ENCODE measurements at places on chromosomes 3 and 15. TPM values are rescaled to one million over a fixed set of nuclear protein-coding genes. Genes with fewer than 3 reads are reported as not detected.

The SLC38A3 gene
- 2.4 TPM for total RNA-seq

The TGM4 gene
- total RNA-seq: not detected

The ELL3 gene
- 2.4 TPM for total RNA-seq

The KIF23 gene
- 3.6 TPM for total RNA-seq

The VEPH1 gene
- 0.86 TPM for total RNA-seq

The PLA2G4B gene
- total RNA-seq: 1.3 TPM

The CIB2 gene
- 37.2 TPM for total RNA-seq

The PAQR5 gene
- total RNA-seq: 0.74 TPM

The KIF9 gene
- total RNA-seq: 10.5 TPM

The TNFAIP8L3 gene
- 1.2 TPM for total RNA-seq

The LYZL4 gene
- total RNA-seq: not detected

The SLC12A1 gene
- total RNA-seq: not detected

The CCR3 gene
- total RNA-seq: not detected

The HTR3C gene
- total RNA-seq: not detected

The TRAT1 gene
- 0.90 TPM for total RNA-seq

The SMARCC1 gene
- 19.3 TPM for total RNA-seq

GRCh38 chr3:110859993-110860392, 211.6 kb upstream of the NECTIN3 start:
- DNase-seq: no peak

DNA sequence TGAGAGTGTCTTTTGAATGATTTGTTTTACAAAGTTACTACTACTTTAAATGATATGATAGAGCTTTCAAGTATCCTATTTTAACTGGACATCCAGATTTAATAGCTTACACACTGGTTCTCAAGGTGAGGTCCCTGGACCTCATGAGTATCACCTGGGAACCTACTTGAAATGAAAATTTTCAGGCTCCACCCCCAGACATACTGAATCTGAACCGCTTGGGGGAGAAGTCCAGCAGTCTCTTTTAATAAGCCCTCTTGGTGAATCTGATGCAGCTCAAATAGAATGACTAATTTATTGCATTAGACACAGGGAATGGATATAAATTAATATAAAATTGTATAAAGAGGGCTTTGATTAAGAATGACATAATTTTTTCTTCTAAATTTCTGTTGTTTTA, 29.4 kb upstream of the SLITRK3 start:
- DNase-seq: no peak

DNA sequence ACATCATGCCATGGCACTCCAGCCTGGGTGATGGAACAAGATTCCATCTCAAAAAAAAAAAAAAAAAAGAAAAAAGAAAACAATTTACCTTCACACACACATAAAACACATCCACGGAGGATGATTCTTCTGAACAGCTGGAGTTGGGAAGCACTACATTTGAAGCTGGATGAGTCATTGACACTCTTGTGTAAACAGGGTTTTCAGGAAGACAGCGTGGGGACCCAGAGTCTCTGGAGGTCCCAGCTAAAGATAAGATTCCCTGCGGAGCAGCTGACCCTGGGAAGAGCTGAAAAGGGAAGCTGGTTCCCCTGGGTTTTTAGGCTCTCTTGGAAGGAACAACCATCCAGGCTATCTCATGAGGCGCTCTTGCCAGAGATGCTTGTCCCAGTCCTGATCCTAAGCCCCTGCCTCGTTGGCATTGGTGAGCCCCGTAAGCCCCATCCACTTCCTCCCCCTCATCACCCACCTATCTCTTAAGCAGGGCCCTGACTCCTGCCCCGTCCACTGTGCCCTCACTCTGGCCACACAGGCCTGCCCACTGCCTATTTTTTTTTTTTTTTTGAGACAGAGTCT, 32.0 kb upstream of the FURIN start:
- no peak for DNase-seq

DNA sequence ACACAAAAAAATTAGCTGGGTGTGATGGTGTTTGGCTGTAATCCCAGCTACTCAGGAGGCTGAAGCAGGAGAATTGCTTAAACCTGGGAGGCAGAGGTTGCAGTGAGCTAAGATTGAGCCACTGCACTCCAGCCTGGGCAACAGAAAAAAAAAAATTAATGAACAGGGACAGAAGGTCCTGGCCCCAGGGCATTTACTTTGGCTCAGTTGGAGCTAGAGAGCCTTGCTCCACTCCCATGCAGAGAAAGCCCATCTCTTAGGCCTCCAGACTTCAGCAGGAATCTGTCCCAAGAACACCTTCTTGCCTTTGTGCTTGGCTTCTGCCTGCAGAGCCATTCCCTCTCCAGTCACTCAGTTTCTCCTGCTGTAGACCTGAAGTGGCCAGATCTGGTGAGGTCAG, 8.7 kb downstream of the KLHDC8B start:
- DNase-seq: no peak

GRCh38 chr15:27865323-27865922, 233.7 kb downstream of the OCA2 start:
- no peak for DNase-seq

DNA sequence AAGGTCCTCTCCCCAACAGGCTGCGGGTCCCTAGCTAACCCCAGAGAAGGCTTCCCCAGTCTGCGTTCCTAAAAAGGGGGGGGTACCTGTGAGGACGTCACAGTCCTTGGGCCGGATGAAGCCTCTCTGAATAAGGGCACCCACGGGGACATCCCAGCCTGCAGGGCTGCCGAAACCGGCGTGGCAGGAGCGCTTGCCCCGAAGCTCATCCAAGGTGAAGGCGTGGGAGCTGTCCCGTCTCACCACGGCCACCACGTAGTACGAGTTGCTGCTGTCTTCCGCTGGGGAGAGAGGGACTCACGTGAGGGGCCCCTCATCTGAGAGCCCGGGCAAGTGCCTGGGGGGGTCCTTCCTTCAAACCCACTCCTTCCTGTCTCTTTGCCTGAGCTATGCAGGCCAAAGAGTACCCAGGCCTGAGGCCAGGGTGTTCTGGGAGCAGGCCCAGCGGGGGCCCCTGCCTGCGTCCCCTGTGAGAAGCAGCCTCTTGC, 20.0 kb downstream of the MELTF start:
- DNase-seq: no peak

DNA sequence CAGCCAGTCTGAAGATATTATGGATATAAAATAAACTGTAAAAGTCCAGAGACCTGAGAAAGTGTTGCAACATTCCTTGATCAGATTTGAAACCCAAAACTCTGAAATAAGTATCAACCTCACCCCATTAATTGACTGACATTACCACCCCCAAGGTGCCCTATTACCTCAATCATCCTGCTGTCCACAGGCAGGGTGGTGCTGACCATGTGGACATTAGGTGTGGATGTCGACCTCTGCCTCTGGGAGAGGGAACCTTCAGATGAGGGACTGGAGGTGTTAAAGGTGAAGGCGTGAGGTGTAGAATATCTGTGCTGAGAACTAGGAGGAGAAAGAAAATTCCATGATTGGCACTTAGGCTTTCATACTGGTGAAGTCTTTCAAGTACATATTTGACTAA, 47.1 kb downstream of the MKRN2 start:
- DNase-seq: no peak

GRCh38 chr3:133670525-133670995, 8.8 kb upstream of the TOPBP1 start:
- DNase-seq: no peak

DNA sequence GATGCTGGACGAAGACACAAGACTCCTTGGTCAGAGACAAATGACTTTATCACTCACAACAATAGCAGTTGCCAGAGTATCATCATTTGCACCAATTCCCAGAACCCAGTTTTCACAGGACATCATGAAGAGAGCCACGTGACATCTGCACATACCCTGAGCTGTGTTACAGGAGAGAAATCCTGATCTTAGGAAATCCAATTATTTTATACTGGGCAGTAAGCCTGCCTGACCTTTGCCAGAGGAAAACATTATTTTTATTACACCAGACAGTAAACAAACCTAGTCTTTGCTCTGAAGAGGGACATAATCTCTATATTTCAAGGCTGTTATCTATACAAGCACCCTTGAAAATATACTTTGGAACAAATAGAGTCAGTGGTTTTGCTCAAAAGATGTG, 77.4 kb downstream of the ZBBX start:
- DNase-seq: no peak

DNA sequence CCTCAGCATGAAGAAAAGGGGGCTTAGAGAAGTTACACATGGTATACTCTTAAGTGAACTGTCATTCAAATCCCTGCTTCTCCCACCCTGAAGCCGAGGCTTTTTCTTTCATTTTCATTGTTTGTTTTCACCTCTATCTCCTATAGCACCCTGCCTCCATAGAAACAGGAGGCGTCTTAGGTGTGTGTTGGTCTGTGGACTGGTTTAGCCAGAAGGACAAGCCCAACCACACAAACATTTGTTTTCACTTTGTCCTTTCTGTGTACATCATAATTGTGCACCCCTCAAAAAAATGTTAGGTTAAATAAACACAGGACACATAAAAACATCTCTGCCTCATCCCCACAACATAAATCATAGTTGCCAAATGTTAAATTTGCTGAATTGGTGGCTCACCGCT, 73.3 kb upstream of the UBE2E2 start:
- no peak for DNase-seq

DNA sequence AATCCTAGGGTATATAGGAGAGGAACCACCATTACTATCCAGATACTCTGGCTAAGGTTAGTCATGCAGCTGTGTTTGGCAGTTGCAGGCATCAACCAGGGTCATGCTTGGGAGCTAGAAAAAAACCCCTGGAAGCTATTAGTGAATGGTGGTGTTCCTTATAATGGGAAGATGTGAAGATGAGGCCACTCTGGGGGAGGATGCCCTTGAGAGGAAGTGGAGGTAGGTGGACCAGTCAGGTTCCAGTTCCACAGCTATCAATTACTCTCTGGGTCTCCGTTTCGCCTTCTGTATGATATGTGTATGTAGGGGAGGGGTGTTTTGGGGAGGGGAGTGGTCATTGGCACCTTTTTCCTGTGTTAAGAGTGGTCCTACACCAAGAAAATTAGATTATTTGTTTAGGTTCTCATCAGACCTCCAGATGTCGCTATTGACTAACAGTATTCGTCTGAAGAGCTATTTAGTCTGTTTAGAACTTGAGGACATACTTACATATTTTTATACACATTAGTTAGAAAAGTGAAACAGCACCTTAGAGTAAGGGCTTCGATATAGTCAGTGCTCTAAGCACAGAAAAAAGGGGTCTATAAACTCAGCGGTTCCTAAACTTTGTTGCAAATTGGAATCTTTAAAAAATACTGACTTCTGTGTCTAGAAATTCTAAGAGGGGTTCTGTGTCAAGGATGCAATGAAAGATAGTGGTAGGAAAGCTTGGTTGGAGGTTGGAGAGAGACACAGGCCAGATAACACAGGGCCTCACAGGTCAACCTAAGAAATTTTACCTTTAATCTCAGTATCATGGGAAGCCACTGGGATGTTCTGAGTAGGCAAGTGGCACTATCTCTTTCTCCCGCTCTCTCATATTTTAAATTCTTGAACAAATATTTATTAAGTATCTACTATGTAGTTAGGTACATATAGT, 9.1 kb upstream of the HPS3 start:
- no peak for DNase-seq

GRCh38 chr3:164851204-164851603, 227.1 kb downstream of the SI start:
- DNase-seq: no peak

GRCh38 chr3:187456250-187456649, 88.1 kb downstream of the RTP4 start:
- DNase-seq: peak; percentile 61

DNA sequence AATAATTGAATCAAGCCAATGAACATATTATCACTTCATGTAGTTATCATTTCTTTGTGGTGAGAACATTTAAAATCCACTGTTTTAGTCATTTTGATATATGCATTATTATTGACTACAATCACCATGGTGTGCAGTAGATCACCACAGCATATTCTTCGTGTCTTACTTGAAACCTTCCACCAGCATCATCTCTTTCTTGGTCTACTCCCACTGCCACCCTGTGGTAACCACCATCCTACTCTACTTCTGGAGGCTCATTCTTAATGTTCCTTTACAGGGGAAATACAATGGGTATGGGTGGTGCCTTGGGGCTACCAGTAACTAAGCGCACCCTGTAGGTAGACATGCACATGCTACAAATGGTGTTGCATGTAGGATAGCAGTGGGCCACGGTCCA, 25.4 kb downstream of the PXK start:
- DNase-seq: peak; percentile 7

DNA sequence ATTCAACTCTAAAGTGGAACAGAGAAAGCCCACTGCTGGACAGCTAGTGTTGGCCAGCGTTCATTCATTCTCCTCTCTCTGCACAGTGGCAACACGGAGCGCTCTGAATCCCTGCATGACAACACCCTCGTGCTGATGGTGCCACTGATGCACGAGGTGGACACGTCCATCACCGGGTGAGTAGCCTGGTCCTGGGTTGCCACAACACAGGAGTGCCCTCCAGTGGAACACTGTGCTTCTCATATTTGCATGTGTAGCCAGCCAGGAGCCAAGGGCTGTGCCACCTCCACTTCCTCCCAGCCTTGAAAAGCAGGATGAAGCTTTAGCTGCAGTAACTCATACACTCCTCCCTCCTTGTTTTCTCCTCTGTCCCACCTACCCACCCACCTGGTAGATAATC, 120.0 kb upstream of the CTDSPL start:
- peak; percentile 65 for DNase-seq

- no peak for DNase-seq
These were observed 76.0 kb upstream of the ATP10A start for GRCh38 chr15:25939122-25939521.

GRCh38 chr15:45635191-45635638, 386 bp downstream of the SQOR start:
- DNase-seq: peak; percentile 77

GRCh38 chr15:80211976-80212375, 40.0 kb downstream of the CTXND1 start:
- no peak for DNase-seq

GRCh38 chr3:118402971-118403370, 631.7 kb downstream of the IGSF11 start:
- no peak for DNase-seq

GRCh38 chr3:54983266-54984099, 55.6 kb upstream of the LRTM1 start:
- DNase-seq: no peak

DNA sequence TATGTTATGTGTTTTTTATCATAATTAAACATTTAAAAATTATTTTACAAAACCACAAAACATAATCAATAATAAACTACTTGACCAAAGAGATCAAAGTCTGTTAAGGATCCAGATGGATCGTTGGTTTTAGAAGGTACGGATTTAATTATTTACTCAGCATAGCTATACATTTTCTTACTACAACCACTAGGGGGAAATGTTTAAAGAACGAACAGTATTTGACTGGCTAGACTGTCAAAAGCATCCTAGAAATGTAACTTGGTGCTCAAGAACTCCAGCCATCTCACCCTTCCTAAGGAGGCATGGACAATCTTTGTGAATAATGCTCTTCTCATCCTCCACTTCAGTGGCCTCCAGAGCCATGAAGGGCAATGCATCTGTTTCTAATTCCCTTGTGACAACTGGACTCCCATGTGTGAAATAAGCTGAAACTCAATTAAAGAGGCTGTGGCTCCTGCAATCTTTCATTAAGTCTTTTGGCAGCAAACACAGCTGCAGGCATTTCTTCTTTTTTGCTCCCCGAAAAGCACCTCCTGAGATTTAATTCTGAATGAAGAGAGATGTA, 94.7 kb upstream of the TUSC7 start:
- DNase-seq: no peak

GRCh38 chr15:81807806-81808205, 238.0 kb downstream of the MEX3B start:
- no peak for DNase-seq

Measured in right atrium auricular region (tissue), 2 donors.